ENCODE measurements at places on chromosomes 2 and 18. TPM values are rescaled to one million over a fixed set of nuclear protein-coding genes. Genes with fewer than 3 reads are reported as not detected.

The ATOH8 gene
- total RNA-seq = 11.2 TPM

DNA sequence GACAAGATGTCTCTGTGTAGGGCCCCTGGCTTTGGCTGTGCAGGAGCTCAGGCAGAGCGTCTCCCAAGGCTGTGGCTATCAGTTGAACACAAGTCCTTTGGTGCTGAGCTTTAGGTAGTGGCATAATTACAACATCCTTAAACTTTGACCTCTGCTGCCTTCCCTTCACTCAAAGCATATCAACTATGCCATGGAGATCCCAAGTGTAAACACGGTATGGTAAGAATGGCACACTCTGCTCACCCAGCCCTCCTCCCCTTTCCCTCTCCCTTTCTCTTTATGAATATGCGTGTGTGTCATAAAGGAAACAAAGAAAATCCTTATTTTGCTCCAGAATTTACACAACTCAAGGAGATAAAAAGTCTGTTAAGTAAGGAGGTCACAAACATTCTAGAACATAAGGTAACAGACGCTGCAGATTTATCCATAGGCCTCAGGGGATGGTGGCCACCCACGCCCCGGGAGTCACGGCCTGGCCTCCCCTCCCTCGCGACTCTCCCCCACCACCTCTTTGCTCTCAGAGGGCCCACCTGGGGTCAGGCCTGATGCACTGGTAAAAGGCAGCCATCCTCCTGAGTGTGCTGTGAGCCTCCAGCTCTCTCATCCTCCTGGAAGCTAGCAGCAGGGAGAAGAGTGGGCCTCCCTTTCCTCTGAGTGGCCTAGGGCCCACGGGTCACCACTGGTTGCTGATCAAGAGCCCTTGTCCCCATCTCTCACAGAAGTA lies 67.3 kb downstream of the CRACDL start:
- no peaks in the 10 kb centered on the region for H3K36me3 ChIP-seq
- H3K4me1 ChIP-seq = no peaks in the 10 kb centered on the region
- no peak for DNase-seq
- H3K27ac ChIP-seq = peak overlapping the region; percentile 61
- H3K27me3 ChIP-seq = no peaks in the 10 kb centered on the region

GRCh38 chr2:189542145-189542882 lies 38.3 kb downstream of the SLC40A1 start:
- H3K4me3 ChIP-seq = no peak overlapping the region
- no peak overlapping the region for H3K27ac ChIP-seq
- H3K27me3 ChIP-seq = no peaks in the 10 kb centered on the region

DNA sequence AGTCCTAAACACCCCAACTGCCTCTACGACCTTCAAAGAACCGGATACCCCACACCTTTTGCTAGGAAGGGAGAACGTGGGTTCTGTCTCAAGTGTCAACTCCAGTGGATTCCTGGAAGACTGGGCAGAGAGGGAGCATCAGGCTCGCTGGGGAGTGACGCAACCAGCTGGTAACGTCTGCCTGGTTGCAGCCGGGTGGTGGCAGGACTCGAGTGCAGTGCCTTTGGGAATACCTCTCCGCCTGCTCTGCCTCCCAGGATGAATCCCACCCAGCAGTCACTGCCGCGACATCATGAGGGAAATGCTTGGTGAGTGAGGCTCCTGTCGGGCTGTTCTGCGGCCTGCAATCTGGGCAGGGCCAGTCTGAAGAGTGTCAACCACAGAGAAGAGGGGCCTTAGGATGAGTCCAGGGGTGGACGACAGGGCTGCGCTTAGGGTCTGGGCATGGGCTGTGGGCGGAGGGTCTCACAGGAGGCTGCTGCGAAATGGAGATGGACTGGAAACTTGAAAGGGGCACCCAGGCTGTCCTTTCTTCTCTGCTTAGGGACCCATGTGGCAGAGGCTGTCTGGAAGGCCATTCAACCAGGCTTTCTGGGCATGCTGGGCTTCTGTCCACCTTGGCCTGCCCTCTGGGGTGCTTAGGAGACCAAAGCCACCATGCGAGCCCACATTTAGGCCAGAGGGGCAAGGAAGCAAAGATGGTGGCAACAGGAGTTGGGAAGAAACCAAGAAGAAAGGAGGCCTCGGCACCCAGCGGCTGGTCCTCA lies 12.9 kb downstream of the GPR17 start:
- DNase-seq = no peak
- H3K4me3 ChIP-seq = no peak overlapping the region
- no peaks in the 10 kb centered on the region for H3K4me1 ChIP-seq
- peaks cover 1% of the 10 kb centered on the region for H3K27me3 ChIP-seq

DNA sequence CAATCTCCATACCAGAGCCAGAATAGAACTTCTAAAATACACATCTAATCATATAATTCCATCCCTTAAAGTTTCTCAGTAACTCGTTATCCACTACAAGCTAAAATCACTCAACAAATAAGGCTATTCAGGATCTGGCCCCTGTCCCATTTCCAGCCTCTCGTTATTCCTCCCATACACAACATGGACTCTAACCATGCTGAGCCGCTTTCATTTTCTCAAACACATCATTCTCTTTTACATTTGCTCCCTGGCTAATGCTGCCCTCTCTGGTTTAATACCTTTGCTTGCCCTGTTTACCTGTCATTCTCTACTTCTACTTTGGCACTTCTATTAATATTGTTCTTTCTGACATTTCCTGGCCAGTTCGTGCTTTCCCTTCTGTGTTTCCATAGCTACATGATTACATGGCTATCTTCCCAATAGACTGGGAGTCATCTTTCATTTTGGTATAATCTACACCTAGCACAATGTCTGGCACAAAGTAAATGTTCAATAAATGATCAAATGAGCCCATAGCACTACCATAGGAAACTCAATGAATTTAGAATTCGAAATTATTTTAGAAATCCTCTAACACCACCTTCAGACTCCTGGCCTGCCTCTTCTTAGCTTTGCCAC lies 163.6 kb upstream of the VRK2 start:
- no peak overlapping the region for H3K4me3 ChIP-seq
- H3K27ac ChIP-seq = no peak overlapping the region
- H3K27me3 ChIP-seq = no peaks in the 10 kb centered on the region
- no peaks in the 10 kb centered on the region for H3K4me1 ChIP-seq
- no peak for DNase-seq
- H3K36me3 ChIP-seq = no peaks in the 10 kb centered on the region

- no peaks in the 10 kb centered on the region for H3K27me3 ChIP-seq
- H3K4me3 ChIP-seq = no peak overlapping the region
- no peaks in the 10 kb centered on the region for H3K4me1 ChIP-seq
- H3K27ac ChIP-seq = no peak overlapping the region
- DNase-seq = no peak
Observed at GRCh38 chr2:82508702-82509101, 1950.4 kb downstream of the SUCLG1 start.

DNA sequence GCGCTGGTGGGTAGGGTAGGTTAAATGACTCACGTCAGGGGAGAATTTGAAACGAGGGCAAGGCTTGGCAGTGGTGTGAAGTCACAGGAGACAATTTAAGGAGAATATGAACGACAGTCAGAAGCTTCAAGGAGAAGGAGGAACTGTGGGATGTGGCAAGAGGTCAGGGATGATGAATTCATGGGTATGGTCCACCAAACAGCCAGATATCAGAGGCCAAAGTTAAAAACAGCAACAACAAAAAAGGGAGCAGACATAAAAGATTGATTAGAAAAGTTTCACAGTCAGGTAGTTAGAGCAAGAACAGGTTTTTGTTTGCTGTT lies 1.4 kb upstream of the ZNF396 start:
- no peaks in the 10 kb centered on the region for H3K36me3 ChIP-seq
- no peak for DNase-seq
- no peaks in the 10 kb centered on the region for H3K4me1 ChIP-seq
- no peak overlapping the region for H3K4me3 ChIP-seq
- H3K27ac ChIP-seq = no peak overlapping the region

DNA sequence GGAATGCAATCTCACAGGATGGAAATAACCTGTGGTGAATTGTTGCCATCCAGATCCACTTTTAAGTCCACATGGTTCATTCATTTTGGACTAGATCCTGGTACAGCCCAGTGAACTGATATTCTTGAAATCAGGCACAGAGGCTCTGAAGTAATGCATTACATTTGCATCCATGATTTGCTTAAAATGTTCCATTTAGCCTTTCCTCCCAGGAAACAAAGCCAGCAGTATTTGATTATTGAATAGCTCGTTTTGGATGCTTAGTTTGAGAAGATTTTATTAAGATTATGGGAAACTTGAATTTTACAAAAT lies 995.8 kb upstream of the CDH2 start:
- no peak for DNase-seq
- no peak overlapping the region for H3K27ac ChIP-seq
- no peaks in the 10 kb centered on the region for H3K4me1 ChIP-seq
- H3K27me3 ChIP-seq = no peaks in the 10 kb centered on the region
